Sigmoid colon (tissue), 7 donors: ENCODE measurements at places on chromosomes 12 and 14. TPM values are rescaled to one million over a fixed set of nuclear protein-coding genes. Genes with fewer than 3 reads are reported as not detected.

Gene SLC6A15
- polyA plus RNA-seq = not detected

DNA sequence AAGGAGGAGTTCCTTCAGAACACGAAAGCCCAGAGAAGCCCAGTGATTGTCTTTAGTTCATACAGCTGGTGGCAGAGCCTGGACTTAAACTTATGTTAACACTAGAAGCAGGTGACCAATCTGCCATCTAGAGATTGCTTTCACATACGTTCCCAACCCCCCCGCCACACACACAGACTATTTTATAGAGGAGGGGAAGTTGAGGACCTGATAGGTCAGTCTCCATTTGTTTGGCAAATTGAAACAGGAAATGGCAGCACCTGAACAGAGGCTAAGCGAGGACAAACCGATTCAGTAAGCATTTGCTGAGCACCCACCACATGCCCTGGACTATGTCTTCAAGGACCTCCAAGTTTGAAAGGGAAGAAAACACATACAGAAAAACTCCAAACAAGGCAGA, 4.8 kb upstream of the PLEKHD1 start:
- no peak overlapping the region for H3K27ac ChIP-seq
- H3K36me3 ChIP-seq = no peaks in the 10 kb centered on the region
- peaks cover 19% of the 10 kb centered on the region for H3K27me3 ChIP-seq
- H3K4me3 ChIP-seq = no peak overlapping the region
- H3K4me1 ChIP-seq = peaks cover 12% of the 10 kb centered on the region

Gene SHMT2
- polyA plus RNA-seq = 29.4 TPM

- DNase-seq = peak; percentile 86
- H3K4me3 ChIP-seq = peak overlapping the region; percentile 16
- H3K36me3 ChIP-seq = no peaks in the 10 kb centered on the region
- no peaks in the 10 kb centered on the region for H3K27me3 ChIP-seq
- H3K4me1 ChIP-seq = no peaks in the 10 kb centered on the region
Observed at GRCh38 chr12:45268672-45269411, 52.9 kb downstream of the ANO6 start.

- H3K27me3 ChIP-seq = no peaks in the 10 kb centered on the region
- H3K4me1 ChIP-seq = peaks cover 7% of the 10 kb centered on the region
- no peak overlapping the region for H3K4me3 ChIP-seq
- no peaks in the 10 kb centered on the region for H3K36me3 ChIP-seq
- H3K27ac ChIP-seq = no peak overlapping the region
- DNase-seq = no peak
Observed at GRCh38 chr14:33972583-33973081, 21.8 kb upstream of the EGLN3 start.

DNA sequence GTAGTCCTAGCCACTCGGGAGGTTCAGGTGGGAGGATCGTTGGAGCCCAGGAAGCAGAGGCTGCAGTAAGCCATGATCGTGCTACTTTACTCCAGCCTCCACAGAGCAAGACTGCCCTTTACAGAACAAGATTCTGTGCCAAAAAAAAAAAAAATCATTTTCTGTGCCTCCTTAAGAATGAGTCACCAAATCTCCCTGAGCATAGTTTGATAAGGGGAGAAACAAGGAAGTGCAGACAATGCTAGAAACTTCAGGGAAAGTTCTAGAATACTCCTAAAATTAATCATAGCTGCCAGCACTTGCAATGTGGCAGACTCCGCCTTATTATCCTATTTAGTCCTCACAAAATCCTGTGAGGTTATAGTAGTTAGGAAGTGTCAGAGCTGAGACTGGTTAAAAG, 74.5 kb downstream of the KCNK10 start:
- DNase-seq = no peak
- no peaks in the 10 kb centered on the region for H3K27me3 ChIP-seq
- H3K36me3 ChIP-seq = no peaks in the 10 kb centered on the region
- H3K4me3 ChIP-seq = no peak overlapping the region
- H3K4me1 ChIP-seq = no peaks in the 10 kb centered on the region
- no peak overlapping the region for H3K27ac ChIP-seq

DNA sequence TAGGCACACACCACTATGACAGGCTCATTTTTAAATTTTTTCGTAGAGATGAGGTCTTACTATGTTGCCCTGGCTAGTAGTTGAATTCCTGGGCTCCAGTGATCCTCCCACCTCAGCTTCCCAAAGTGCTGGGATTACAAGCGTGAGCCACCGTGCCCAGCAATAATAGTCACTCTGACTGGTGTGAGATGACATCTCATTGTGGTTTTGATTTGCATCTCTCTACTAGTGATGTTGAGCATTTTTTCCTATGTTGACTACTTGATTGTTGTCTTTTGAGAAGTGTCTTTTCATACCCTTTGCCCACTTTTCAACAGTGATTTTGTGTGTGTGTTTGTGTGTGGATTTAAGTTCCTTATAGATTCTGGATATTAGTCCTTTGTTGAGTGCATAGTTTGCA, 26.3 kb downstream of the ATP2A2 start:
- DNase-seq = no peak
- no peak overlapping the region for H3K27ac ChIP-seq
- H3K27me3 ChIP-seq = no peaks in the 10 kb centered on the region
- peaks cover 21% of the 10 kb centered on the region for H3K4me1 ChIP-seq

GRCh38 chr12:129827866-129828384, 75.9 kb downstream of the TMEM132D start:
- no peak overlapping the region for H3K4me3 ChIP-seq
- no peaks in the 10 kb centered on the region for H3K4me1 ChIP-seq
- no peaks in the 10 kb centered on the region for H3K27me3 ChIP-seq

GRCh38 chr14:63454863-63455622, 88.1 kb downstream of the PPP2R5E start:
- no peak for DNase-seq
- H3K27ac ChIP-seq = no peak overlapping the region
- peaks cover 31% of the 10 kb centered on the region for H3K4me1 ChIP-seq
- H3K27me3 ChIP-seq = no peaks in the 10 kb centered on the region
- H3K36me3 ChIP-seq = no peaks in the 10 kb centered on the region
- no peak overlapping the region for H3K4me3 ChIP-seq

Gene AICDA
- polyA plus RNA-seq = 0.60 TPM

- H3K36me3 ChIP-seq = no peaks in the 10 kb centered on the region
- no peak overlapping the region for H3K4me3 ChIP-seq
- H3K27me3 ChIP-seq = no peaks in the 10 kb centered on the region
Observed at GRCh38 chr12:102756530-102756929, 160.5 kb downstream of the PAH start.

Gene LALBA
- polyA plus RNA-seq = not detected

GRCh38 chr14:92748259-92749016, at the start of gene LGMN:
Gene LGMN (minus strand): TSS chr14:92748627. CDS start chr14:92732786, 15,841 bp downstream.
- DNase-seq = peak; percentile 99
- no peaks in the 10 kb centered on the region for H3K27me3 ChIP-seq
- no peaks in the 10 kb centered on the region for H3K36me3 ChIP-seq
- H3K27ac ChIP-seq = peak within 1 kb of the TSS; percentile 89
- H3K4me3 ChIP-seq = peak within 1 kb of the TSS; percentile 77
- H3K4me1 ChIP-seq = peaks cover 22% of the 10 kb centered on the region

GRCh38 chr12:52055731-52056711, 4.8 kb downstream of the NR4A1 start:
- H3K4me3 ChIP-seq = no peak overlapping the region
- H3K27ac ChIP-seq = peak overlapping the region; percentile 95
- peak; percentile 85 for DNase-seq
- peaks cover 60% of the 10 kb centered on the region for H3K4me1 ChIP-seq
- peaks cover 3% of the 10 kb centered on the region for H3K36me3 ChIP-seq

Gene CD4
- 26.6 TPM for polyA plus RNA-seq

Gene PRH2
- polyA plus RNA-seq = not detected

DNA sequence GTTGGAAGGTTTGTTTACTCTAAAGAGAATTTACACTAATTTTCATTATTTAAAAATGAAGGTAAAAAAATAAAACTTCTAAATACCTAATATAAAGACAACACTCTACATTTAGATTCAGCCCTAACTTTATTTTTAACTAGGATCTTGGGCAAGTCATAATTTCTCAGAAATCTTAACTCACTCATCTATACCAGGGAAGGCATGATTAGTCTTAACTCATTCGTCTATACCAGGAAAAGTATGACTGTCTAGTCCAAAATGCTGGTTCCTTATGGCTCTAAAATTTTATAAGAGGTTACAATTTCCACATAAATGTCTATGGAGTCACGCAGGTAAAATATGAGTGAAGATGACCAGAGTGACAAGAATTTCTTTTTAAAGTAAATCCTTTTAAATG, 52.7 kb upstream of the POC1B start:
- no peak overlapping the region for H3K4me3 ChIP-seq
- no peaks in the 10 kb centered on the region for H3K36me3 ChIP-seq
- no peak overlapping the region for H3K27ac ChIP-seq
- no peak for DNase-seq
- peaks cover 6% of the 10 kb centered on the region for H3K4me1 ChIP-seq

Gene SYNJ2BP
- 21.7 TPM for polyA plus RNA-seq

DNA sequence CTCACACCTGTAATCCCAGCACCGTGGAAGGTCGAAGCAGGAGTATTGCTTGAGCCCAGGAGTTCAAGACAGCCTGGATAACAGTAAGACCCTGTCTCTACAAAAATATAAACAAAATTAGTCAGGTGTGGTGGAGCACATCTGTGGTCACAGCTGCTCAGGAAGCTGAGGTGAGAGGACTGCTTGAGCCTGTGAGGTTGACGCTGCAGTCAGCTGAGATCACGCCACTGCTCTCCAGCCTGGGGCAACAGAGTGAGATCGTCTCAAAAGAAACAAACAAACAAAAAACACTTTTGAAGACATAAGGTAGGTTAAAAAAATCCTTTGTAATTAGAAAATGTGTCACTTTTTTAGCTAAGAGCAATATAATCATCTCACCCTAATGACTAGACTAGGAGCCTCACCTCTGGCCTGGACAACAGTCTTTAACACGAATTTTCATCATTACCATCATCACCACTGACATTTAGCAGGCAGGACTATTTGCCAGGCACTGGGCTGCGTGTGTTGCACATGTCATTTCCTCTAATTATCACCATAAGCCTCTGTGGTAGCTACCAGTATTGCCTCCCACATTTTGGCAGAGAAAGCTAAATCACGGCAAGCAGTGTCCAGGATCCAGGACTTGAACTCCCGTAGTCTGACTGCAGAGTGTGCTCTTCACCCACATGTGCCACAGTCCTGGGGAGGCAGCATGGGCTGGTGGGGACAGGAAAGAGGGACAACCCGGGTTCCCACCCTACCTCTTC, 4.6 kb upstream of the SYCP3 start:
- peaks cover 68% of the 10 kb centered on the region for H3K36me3 ChIP-seq
- no peaks in the 10 kb centered on the region for H3K27me3 ChIP-seq
- no peaks in the 10 kb centered on the region for H3K4me1 ChIP-seq
- no peak overlapping the region for H3K27ac ChIP-seq

Gene DPPA3
- polyA plus RNA-seq = not detected

Gene HOXC6
- polyA plus RNA-seq = not detected

DNA sequence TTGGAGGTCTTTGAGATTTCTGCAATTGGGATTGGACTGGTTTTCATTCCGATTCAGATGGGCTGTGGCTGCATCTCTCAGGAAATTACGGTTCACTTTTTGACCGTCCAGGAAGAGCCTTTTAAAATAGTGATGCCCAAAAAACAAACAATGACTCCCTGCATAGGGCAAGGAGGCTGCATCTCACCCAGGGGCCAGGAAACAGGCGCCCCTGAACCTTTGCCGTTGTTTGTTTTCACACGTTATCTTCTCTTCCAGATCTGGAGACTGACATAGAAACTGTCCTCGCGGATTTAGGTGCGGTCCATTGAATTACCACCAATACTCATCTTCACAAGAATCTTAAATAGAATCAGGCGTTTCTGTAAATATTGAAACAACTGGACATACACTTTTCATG, 66.0 kb downstream of the FLRT2 start:
- no peak for DNase-seq
- H3K36me3 ChIP-seq = no peaks in the 10 kb centered on the region
- no peak overlapping the region for H3K27ac ChIP-seq
- H3K4me3 ChIP-seq = no peak overlapping the region

Gene GALNT8
- 3.6 TPM for polyA plus RNA-seq

GRCh38 chr12:122593910-122594309, 66.9 kb downstream of the KNTC1 start:
- H3K36me3 ChIP-seq = no peaks in the 10 kb centered on the region
- H3K27me3 ChIP-seq = no peaks in the 10 kb centered on the region
- H3K27ac ChIP-seq = no peak overlapping the region
- H3K4me3 ChIP-seq = no peak overlapping the region
- DNase-seq = no peak

Gene BIN2
- 7.4 TPM for polyA plus RNA-seq

Gene DENND5B
- polyA plus RNA-seq = 3.7 TPM

GRCh38 chr12:95538656-95539055, 12.6 kb downstream of the USP44 start:
- peaks cover 13% of the 10 kb centered on the region for H3K4me1 ChIP-seq
- no peak for DNase-seq
- H3K27ac ChIP-seq = no peak overlapping the region
- H3K4me3 ChIP-seq = no peak overlapping the region

Gene GDF3
- not detected for polyA plus RNA-seq

Gene TMEM229B
- polyA plus RNA-seq = 1.2 TPM

GRCh38 chr14:31541702-31542101, 19.5 kb upstream of the NUBPL start:
- no peak overlapping the region for H3K27ac ChIP-seq
- H3K36me3 ChIP-seq = no peaks in the 10 kb centered on the region
- no peaks in the 10 kb centered on the region for H3K27me3 ChIP-seq
- DNase-seq = no peak
- H3K4me3 ChIP-seq = no peak overlapping the region
- no peaks in the 10 kb centered on the region for H3K4me1 ChIP-seq

DNA sequence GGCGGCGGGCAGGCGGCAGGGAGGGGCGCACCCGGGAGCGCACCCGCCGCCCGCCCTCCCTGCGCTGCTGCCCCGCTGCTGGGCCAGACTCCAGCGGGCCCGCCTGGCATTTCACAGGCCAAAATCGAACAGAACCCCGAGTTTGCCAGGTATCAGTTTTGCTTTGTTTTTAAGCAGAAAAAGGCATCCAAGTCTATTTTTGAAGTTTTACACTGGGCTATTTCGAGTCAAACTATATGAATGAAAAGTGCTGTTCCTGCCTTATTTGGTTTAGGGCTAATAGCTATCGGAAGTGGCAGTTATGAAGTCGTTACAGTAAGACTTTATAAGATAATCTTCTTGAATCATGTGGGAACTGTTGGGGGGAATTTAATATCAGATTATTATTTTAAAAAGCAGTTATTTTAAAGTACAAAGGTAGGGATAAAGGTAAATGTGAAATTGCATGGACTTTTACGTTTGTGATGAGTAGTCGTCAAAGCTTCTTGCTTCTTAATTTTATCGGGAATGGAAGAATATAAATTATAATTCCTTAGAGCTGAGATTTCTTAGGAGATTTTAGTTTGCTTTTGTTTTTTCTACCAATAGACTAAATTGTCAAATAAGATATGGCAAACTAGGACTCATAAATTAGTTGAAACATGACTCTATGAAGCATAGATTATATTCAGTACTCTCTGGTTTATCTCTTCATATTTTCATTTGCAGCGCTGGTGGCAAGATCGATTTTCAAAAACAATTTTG, 1.1 kb downstream of the MSRB3 start:
- no peaks in the 10 kb centered on the region for H3K27me3 ChIP-seq
- H3K36me3 ChIP-seq = no peaks in the 10 kb centered on the region
- H3K4me3 ChIP-seq = peak overlapping the region; percentile 95
